ENCODE measurements at places on chromosomes 4 and X. TPM values are rescaled to one million over a fixed set of nuclear protein-coding genes. Genes with fewer than 3 reads are reported as not detected.

- no peak for DNase-seq
These were observed 15.0 kb upstream of the ELF4 start for GRCh38 chrX:130125091-130125874.

DNA sequence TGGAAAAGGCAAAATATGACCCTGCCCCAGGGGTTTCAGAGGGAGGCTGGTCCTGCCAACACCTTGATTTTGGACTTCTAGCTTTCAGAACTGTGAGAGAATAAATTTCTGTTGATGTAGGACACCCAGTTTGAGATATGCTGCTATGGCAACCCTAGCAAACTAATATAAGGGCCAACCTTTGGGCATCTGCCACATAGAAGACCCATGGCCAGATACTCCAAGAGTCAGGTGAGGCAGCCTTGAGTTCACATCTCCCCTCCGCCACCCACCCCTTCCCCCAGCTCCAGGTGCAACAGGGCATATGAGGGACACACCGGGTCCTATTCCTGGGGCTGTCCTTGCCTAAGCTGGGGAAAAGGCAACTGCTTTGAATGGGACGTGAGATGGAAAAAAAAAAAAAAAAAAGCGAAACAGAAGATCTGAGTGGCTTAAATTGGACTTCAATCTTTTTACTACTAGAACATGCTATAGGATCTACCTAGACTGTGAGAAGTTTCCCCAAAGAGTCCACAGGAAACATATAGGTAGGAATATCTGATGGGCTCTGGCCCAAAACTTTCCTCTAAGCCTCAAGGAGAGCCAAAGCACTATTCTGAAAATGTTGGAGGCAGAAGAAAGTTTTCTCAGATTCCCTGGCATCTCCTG, 56.5 kb upstream of the PROM1 start:
- DNase-seq, result no peak

- DNase-seq, result no peak
These were observed 60.7 kb downstream of the FAM53A start for GRCh38 chr4:1623400-1623799.

DNA sequence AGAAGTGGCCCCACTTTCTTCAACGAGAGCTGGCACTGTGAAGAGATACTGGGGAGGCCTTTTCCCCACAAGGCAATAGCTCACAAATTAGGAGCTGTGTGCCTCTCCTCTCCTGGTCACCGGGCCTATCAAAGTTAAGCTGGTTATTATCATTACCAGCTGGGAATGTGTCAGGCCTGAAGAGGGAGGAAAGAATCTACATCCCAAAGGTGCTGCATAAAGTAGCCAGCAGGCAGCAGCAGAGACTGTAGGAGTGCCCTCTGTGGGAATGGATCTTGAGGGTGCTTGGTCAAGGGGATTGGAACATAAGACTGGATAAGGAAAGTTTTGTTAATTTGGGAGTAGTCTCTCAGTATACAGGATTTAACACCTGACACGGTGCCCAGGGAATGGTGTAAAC, 9.1 kb upstream of the TMPRSS11D start:
- DNase-seq, result no peak

- DNase-seq, result no peak
These were observed 96.4 kb downstream of the CPZ start for GRCh38 chr4:8688908-8689445.

DNA sequence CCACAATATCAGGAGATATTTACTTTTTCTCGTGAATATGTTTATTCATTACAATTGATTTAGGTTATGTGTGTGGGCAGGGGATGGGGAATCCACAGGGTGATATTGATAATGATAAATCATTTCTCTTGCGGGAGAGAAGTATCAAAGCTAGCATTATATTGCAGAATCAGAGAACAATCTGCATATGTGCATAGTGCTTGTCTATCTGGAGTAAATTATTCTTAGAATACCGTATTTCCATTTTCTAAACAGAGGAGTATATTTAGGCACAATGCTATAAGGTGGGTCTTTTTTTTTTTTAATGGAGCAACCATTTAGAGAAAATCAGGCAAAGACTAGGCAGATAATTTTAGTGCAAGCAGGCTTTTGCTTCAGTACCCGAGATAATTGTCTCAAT, 166.0 kb upstream of the ARX start:
- DNase-seq, result no peak

GRCh38 chr4:88759895-88760290, 62.3 kb upstream of the NAP1L5 start:
- DNase-seq, result no peak

- no peak for DNase-seq
These were observed 30.3 kb downstream of the STPG2 start for GRCh38 chr4:98113012-98113411.

DNA sequence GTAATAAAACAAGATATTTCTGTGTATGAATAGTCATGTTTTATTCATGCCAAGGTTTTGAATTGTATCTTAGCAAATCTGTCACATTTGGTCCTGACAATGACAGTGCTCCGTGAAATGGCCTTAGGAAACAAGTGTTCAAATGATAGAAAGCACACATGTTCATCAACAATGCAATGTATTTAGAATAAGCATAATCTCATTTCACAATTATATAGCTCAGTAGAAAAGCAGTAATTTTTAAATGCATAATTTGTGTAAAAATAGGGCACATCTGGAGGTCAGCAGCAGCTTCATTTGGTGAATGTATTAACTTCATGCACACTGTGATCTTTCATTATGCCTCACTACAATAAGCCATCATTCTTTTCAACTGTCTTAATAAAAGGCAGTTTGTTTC, 380.4 kb downstream of the GPM6A start:
- DNase-seq, result no peak

DNA sequence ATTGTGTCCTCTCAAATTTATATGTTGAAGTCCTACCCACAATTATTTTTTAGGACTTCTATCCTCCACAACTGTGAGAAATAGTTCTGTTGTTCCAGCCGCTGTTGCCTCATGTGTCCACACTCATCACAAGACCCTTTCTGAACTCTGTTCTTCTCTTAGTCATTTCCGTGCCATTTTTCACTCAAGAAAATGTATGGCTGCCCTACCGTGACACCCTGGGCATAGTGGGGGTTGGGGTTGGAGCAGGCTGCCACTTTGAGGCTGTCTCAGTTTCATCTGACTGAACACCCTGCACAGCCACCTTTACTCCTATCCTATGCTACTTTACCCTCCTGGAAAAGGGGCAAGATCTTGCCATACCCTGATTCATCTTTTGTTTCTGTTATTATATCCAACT, 319.1 kb downstream of the TENM3 start:
- no peak for DNase-seq

DNA sequence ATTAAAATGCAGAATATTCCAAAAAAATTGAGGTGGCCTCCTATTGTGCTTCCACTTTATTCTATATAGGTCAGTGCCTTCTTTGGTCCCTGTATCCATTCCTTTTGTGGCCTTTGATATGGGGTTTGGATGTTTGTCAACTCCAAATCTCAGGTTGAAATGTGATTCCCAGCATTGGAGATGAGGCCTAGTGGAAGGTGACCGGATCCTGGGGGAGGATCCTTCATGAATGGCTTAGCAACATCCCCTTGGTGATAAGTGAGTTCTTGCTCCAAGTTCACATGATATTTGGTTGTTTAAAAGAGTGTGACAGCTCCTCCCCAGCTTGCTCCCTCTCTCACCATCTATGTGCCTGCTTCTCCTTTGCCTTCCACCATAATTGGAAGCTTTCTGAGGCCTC, 380.6 kb downstream of the INPP4B start:
- no peak for DNase-seq

GRCh38 chr4:7529368-7530080, 94.8 kb upstream of the PSAPL1 start:
- no peak for DNase-seq

- no peak for DNase-seq
These were observed 200.0 kb downstream of the RELL1 start for GRCh38 chr4:37486166-37486565.

DNA sequence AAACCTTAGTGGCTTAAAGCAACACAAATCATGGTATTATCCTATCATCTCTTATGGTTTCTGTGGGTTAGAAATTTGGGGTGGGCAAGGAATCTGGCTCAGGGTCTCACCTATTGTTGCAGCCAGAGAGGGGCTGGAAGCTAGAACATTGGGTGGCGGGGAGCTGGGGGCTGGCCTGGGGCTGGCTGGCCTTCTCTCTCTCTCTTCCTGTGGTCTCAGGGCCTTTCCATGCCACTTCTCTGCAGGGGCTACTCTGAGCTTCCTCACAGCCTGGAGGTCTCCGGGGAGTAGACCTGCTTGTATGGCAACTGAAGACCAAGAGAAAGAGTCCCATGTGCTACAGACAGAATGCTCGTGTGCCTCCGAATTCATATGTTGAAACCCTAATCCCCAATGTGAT, 10.7 kb upstream of the XPNPEP2 start:
- no peak for DNase-seq

GRCh38 chr4:2482693-2483092, 13.8 kb downstream of the RNF4 start:
- no peak for DNase-seq

DNA sequence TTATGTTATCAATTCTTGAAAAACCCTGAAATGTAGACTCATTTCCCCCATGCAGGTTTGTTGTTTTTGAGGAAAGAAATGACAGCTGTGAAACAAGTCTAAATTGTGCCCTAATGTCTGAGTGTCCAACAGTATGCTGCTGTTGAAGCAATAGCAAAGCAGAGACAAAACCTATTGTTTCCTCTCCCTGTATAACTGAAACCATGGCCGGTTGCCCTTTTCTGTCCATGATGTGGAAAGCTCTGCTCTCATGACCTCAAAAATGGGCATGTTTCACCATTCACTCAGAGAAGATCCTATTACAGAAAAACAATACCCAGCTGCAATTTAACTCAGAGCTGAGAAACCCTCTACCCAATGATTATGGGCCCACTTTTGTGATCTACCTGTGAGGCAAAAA, 312.6 kb upstream of the FTHL17 start:
- DNase-seq, result no peak

DNA sequence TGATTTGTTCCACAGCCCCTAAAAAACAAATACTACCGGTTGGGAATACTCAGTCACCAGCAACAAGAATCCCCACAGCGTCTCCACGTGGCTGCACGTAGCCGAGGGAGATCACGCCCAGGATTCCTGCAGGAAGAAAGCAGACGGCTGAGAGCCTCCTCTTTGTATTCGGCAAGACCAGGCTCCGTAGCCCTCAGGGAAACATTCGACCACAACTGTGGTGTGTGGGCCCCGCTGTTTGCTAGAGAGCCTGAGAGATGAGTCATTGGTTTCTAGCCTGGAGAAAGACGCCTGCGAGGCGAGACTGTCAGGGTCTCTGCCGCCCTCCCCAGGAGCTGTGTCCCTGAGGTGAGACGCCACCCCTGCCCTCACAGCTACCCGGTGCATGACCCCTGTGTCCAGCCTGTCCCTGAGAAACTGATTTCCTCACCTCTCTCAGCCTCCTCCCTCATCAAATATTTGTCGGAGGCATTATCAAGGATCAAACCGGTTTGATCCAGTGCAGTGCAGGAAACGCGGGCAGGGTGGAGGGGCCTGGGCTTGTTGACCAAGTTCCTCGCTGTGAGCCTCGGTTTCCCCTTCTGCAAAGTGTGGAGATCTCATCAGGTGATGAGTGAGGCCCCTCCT, 4.7 kb upstream of the S100P start:
- DNase-seq, result no peak

DACH2 gene
- 23.2 TPM for polyA plus RNA-seq

AADAT gene
- 29.0 TPM for polyA plus RNA-seq

ERCC6L gene
- polyA plus RNA-seq, result 4.4 TPM

SPANXN4 gene
- polyA plus RNA-seq, result not detected

APLN gene
- polyA plus RNA-seq, result 7.5 TPM

ERVMER34-1 gene
- polyA plus RNA-seq, result 4.0 TPM

CLCN4 gene
- 4.5 TPM for polyA plus RNA-seq

FRMPD4 gene
- 0.10 TPM for polyA plus RNA-seq

EXOC1L gene
- polyA plus RNA-seq, result not detected

PPP1R2C gene
- not detected for polyA plus RNA-seq

GABRQ gene
- 2.3 TPM for polyA plus RNA-seq

CCDC149 gene
- 17.9 TPM for polyA plus RNA-seq

SSX4 gene
- polyA plus RNA-seq, result not detected

PNMA6F gene
- polyA plus RNA-seq, result 0.17 TPM

All from right renal pelvis (tissue), 4 donors.